NCI-H2029 treated with DMSO at 0.1 percent for 48 hours (cell line): ENCODE measurements at places on chromosomes 12 and 14.

DNA sequence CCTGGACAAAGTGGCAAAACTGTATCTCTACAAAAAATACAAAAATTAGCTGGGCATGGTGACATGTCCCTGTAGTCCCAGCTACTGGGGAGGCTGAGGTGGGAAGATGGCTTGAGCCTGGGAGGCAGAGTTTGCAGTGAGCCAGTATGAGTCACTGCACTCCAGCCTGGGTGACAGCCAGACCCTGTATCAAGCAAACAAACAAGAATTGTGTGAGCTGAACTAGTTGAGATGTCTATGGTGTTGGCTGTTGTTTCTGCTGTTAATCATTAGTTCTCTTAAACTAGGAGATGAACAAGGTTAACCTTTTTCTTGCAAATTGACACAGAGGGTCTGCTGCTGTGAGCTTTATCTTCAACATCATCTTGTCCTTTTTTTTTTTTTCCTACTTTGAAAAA lies 23.6 kb downstream of the RASSF3 start:
- DNase-seq, result peak; percentile 60

DNA sequence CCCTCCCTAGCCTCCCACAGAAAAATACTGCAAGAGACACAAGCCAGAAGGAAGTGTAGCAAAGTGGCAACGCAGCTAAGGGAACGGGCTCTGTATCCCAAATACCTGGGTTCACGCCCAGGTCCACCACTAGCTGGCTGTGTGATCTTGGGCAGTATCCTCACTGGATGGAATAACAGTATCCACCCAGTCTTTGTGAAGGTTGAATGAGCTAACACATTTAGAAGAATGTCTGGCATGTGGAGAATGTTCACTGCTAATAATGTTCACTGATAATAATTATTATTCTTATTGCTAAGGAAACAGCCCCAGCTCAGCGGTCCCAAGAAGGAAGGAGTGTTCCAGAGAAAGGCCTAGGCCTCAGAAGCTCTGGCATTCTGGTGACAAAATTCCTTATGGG lies 70.9 kb downstream of the VWF start:
- DNase-seq, result no peak

GRCh38 chr12:22658214-22658613 lies 33.2 kb downstream of the ETNK1 start:
- no peak for DNase-seq

DNA sequence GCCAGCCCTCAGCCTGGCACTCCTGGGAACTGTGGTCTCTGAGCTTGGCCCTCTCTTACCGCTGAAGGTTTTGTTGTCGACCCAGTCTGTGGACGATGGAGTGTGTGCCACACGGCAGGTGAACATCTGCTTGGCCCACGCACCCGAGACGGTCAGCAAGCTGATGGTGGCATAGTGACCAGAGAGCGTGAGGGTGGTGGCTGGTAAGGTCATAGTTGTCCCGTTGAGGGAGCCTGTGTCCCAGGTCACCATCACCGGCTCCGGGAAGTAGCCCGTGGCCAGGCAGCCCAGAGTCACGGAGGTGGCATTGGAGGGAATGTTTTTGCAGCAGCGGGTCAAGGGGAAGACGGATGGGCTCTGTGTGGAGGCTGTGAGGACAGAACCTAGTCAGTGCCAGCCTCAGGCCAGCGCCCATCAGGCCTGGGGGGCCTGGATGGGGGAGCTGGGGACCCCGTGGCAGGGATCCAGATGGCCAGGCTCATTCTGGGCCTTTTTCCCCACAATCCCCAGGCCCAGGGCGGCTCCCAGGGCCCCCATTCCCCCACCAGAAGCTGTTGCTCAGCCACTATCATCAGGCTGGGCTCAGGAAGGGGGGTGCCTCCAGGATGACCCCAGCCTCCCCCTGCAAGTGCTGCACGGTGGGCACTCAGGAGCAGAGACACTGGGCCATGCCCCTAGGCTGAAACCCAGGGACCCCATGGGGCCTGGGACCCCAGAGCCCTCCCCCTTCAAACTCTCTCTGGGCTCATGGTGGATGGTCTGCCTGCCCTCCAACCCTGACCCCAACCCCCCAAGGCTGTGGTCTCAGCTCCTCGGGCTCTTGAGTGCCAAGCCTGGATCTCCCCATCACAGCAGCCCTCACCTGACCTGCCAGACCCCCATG lies 75.2 kb downstream of the TMEM121 start:
- no peak for DNase-seq

DNA sequence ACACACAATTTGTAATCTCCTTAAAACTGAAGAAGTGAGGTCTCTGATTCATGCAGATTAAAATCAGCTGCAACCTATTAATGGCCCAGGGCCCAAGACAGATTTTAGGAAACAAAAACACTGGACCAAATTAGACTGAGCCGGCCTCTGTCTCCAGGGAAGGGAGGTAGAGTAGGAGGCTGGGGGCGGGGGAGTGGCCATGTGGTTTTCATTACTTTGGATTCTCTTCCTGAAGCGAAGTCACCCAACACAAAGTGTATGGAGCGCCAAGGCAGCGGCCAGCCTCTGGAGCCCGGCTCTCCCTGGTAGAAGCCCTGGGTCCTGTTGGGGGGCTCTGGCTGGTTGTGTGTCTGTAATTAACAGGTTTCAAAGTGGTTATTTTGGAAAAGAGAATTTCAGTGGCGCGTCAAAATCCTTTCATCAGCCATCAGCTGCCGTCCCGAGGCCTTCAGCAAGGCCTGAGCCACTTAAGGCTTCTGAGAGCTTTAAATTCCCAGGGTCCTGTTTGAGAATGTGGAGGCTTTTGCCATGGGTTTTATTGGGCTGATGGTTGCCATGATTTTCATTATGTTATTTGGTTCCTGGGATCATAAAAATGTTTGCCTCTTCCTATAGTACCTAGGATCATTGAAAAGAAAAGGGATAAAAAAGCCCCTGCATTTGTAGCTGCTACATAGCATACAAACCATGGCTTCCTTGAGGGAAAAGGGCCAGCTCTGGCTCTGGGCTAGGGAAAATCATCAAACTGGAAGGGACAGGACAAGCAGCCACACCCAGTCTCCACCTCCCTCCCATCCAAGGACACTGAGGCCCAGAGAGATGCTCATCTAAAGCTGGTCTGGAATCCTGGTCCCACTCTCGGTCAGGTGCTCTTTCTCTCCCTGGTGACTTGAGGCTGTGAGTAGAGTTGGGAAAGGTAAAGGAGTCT lies 282.4 kb downstream of the ZFP36L1 start:
- DNase-seq, result no peak

GRCh38 chr12:114682785-114683708 lies 928 bp downstream of the TBX3 start:
- DNase-seq, result peak; percentile 42

DNA sequence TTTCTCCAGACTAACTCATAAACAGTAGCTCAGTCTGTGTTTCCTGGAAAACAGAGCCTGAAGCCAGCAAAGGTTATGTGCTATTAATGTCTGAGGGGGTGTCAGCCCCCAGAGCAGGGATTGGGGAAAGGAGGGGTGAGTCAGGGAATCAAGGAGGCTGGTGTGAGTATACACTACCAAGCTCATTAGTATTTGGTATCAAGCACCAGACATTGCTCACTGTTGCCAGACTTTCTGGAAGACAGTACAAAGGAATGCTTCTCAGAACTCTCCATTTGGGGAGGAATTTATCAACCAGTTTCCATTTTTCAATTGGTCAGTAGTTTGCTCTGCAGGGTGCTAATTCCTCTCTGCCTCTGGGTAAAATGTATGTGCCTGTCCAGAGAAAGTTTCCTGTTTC lies 443.4 kb downstream of the GLT1D1 start:
- no peak for DNase-seq

- DNase-seq, result no peak
These were observed 28.9 kb downstream of the HEATR5A start for GRCh38 chr14:31391473-31391872.

DNA sequence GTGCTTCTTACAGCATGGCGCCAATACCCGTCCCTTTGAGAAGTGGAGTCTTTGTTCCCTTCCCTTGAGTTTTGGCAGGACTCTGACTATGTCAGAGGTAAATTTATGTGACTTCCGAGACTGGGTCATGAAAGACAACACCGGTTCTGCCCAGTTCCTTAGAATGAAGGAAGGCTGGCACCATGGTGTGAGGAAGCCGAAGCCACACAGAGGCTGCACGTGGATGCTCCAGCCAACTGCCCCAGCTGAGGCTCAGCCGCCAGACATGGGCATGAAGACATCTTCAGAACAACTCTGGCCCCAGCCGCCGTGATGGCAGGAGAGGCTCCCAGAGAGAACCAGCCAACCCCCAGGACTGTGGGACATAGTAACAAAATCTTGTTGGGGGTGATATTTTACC lies 111.2 kb downstream of the CALM1 start:
- DNase-seq, result no peak

GRCh38 chr14:22007784-22008412 lies 334.3 kb upstream of the OR4E1 start:
- DNase-seq, result no peak

- no peak for DNase-seq
These were observed 141.1 kb upstream of the NAV3 start for GRCh38 chr12:77689510-77690086.

- DNase-seq, result no peak
These were observed 10.8 kb downstream of the BMAL2 start for GRCh38 chr12:27343255-27344000.

DNA sequence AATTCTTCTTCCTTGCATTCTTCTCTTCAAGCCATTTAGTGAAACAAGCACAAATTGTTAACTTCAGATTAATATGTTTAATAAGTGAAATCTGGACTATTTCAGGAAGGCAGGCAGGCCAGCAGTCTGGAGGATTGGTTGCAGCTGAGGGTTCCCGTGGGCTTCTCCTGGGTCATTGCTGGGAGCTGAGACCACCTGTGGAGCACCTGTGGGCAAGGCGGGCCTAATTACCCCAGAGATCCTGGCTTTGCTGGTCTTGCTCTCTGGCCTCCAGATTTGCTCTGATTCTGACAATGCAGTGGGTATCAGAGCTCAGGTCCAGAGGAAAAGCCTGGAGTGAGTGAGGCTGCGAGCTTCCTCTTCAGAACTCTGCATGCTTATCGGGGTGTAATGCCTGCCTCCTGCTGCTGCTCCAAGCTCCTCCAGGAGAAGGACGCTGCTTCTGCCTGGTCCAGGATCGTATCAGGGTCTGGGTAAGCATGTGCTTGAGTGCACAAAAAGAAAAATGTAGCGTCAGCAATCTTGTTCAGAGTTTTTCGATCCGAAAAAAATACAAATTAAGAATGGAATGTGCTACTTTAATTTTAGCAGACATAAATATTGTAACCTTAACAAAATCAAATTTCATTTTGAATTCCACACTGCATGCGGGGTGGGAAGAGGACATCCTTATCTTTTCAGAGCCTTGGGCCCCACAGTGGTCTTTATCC lies 93.8 kb downstream of the TMEM30B start:
- no peak for DNase-seq

DNA sequence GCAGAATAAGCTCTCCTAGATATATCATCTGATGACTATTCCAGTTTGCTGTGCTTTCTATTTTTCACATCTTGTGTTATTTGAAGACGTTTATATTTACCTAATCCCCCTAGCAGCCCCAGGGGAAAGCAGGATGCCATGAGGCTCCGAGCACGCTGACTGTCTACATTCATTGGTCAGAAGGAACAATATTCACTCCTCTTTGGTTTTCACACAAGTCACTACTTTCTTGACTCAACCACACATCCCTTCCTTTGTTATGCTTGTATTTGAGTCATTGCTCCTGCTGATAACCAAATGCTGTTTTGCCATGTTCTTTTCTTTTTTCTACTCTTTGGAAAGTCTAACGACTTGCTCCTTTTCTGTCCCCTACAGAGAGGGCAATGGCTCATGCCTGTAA lies 86.5 kb upstream of the SLC38A2 start:
- DNase-seq, result no peak

- peak; percentile 15 for DNase-seq
These were observed 3.6 kb upstream of the KRT6A start for GRCh38 chr12:52496590-52497071.

- DNase-seq, result no peak
These were observed 18.9 kb downstream of the TMEM63C start for GRCh38 chr14:77200406-77200985.

- peak; percentile 59 for DNase-seq
These were observed 108.6 kb downstream of the EGLN3 start for GRCh38 chr14:33842299-33842698.

DNA sequence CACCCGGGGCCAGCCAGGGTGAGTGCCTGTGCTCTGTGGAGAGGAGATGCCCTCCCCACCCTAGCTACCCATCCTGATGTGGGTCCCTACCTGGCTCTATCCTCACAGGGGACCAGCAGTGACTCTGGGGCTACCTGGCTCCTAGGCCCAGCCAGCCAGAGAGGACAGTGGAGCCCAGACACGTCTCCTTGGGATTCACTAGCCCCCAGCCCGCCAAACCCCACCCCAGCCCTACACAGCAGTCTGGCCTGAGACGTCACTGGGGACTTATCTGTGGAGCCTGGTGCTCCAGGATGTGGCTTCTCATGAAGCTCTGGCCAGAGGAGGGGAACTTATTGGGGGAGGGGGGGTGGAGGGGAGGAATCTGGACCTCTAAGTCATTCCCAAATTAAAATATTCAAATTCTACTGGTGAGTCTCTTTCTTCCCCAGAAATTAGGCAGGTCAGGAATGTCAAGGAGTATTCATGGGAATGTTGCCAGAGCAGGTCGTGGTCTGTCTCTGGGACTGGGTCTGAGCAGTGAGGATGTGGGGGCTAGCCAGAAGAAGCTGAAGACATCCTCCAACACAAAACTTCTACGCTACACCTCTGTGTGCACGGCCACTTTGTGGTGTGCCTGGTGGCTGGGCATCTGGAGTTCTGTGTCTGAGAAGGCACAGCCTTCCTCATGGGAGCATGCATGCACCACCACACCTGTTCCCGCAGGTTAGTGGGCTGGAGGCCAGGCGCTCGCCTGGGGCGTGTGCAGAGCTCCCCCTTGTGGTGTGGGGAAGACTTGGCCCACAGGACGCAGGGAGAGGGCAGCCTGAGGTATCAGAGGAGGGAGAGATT lies 2.7 kb downstream of the CMTM5 start:
- DNase-seq, result peak; percentile 99

DNA sequence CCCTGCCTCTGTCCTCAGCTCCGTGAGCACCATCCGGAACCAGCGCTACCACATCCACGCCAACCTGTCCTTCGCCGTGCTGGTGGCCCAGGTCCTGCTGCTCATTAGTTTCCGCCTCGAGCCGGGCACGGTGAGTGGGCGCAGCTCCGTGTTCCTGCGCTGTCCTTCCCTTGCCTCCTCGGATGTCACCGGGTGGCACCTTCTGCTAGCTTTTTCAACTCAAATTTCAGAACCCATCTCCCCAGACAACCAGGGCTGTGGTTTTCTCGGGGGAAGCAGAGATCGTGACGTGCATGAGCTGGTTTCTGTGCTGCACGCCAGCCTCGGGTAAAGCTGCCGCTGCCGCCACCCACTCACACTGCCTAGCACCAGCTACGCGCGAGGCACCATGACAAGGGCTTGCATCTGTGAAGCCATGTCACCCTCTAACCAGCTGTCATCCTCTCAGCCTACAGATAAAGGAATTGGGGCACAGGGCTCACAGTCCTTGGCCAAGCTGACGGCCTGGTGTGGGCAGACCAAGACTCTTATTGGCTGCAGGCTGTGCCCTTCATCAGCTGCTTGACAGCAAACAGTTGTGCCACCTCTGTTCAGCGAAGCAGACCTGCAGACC lies 152.1 kb downstream of the ADGRD1 start:
- no peak for DNase-seq

- DNase-seq, result no peak
These were observed 359.4 kb upstream of the DCN start for GRCh38 chr12:91542067-91542466.
